ENCODE measurements at places on chromosomes 2 and 18. TPM values are rescaled to one million over a fixed set of nuclear protein-coding genes. Genes with fewer than 3 reads are reported as not detected.

DNA sequence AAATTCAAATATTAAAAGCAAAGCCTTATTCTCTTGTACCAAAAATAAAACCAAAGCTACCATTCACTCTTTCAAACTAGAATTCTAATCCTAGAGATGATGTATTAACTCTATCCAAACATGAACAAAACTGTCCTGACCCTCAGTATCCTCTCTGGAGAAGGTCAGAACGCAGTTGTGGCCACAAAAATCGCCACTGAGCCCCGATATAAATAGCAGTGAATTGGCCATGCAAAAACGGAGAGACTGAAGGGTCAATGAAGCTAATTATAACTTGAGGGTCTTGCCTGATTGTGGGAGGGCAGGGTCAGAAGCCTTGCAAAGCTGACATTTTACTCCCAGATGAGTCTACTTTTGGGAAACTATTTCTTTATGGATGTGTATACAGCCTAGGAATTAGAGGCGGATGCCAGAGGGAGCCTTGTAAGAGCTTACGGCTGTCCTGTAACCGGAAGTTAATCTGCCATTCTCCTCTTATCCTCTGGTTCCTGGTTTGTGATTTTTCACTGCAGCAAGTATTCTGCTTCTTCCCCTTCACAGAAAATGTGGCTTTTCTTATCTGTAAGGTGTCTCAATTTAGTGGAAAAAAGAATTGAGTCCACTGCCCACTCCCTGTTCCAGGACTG lies 28.1 kb downstream of the CAVIN2 start:
- no peak for ATAC-seq

- ATAC-seq: no peak
These were observed 275.0 kb upstream of the KYNU start for GRCh38 chr2:142602418-142602989.

- ATAC-seq: no peak
These were observed 281.9 kb downstream of the FIGN start for GRCh38 chr2:163453920-163454319.

GRCh38 chr2:120678926-120679325 lies 56.7 kb upstream of the GLI2 start:
- no peak for ATAC-seq

GRCh38 chr2:133766164-133766832 lies 198.0 kb upstream of the NCKAP5 start:
- ATAC-seq: no peak

FABP1 gene
- total RNA-seq: not detected

DNA sequence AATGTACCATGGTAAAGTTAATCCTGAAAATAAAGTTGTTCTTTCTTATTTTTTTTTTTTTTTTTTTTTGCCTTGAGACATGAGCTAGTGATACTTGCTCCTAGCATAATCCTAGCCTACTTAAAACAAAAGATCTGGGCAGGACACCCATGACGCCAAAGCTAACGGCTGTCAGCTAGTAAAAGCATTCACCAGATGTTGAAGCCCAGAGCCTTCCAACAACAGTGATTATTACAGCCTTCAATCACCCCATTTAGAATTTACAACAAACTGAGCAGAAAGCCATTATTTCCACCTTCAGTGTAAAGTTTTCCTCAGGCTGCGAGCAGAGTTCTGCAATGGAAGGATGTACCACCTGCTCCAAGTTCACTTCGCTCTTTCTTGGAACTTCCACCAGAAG lies 259.5 kb downstream of the SP3 start:
- no peak for ATAC-seq

MEP1B gene
- total RNA-seq: not detected

GRCh38 chr18:48171490-48172188 lies 237.5 kb downstream of the ZBTB7C start:
- no peak for ATAC-seq

- ATAC-seq: no peak
These were observed 31.4 kb upstream of the B3GNT7 start for GRCh38 chr2:231364061-231364460.

DNA sequence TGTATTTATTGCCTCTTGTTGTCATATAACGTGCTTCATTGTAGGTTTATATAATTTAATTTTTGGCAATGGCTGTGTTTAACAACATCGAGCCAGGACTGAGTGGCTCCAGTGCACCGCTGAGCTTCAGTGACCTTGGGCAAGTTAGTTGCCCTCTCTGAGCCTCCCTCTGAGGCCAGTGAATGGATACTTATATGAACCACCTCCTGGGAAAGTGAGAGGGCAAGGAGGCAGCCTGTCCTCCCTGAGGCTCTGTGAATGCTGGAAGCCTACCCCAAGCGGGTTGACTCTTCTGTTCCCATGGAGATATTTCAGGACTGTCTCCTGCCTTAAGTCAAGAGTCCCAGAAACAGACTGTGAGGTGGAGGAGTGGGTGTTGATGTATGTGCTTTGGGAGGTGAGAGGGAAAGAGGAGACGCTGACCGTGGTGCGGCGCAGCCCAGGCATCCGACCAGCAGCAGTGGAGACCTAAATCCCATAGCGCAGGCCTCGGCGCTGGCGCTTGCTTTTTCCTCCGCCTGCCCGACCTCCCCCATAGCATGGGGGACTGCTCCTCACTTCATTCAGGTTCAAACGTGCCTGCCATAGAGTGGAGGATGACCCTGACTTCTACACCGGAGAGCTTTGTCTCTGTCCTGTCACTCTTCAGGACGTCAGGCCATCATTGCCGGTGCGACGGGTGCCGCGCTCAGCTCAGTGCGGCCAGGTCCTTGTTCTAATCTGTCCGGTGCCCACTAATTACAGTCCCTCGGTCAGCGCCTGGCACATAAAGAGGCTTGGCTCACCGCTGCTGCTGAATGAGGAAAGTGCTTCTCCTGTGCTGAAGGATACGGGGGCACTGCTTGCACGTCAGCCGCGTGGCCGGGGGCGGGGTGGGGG lies 167.3 kb upstream of the HS6ST1 start:
- ATAC-seq: no peak
